Activated CD4-positive, alpha-beta T cell treated with anti-CD3 and anti-CD28 coated beads, Interleukin-2, amount 50 U/mL, for 1 hour (primary cell): ENCODE measurements at places on chromosomes 4 and X.
A peak's percentile ranks its signal among the peaks of the same experiment; 100 is the strongest.

GRCh38 chrX:39519566-39520301 is 578.0 kb downstream of the BCOR start:
- no peak for DNase-seq

- DNase-seq, result no peak
Observed at GRCh38 chr4:176792326-176793059, at the start of gene VEGFC. Gene VEGFC, minus strand, starts transcription at chr4:176792922. Its CDS starts 611 bp downstream, at chr4:176792311.

DNA sequence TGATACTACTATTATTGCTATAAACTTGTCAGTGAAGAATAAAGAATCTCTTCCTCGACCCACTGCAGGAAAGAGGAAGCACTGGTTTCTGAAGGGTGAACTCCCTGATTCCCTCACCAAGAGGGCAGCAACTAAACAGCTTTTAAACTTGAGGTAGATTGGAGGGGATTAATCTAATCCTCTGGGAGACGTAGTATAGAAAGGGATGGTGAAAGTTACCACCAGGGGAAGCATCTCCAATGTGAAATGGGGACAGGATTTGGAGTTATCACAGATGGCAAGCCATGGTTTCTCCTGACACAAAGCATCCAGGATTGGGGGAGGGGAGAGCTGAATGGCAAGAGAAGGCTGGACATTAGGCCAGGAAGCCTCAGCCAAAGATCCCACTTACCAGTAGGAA is 62.7 kb upstream of the PTPN13 start:
- DNase-seq, result no peak

- no peak for DNase-seq
Observed at GRCh38 chrX:155968326-155968661, 29.2 kb upstream of the IL9R start.

GRCh38 chrX:46036508-46036907 is 508.7 kb downstream of the ZNF674 start:
- DNase-seq, result no peak

DNA sequence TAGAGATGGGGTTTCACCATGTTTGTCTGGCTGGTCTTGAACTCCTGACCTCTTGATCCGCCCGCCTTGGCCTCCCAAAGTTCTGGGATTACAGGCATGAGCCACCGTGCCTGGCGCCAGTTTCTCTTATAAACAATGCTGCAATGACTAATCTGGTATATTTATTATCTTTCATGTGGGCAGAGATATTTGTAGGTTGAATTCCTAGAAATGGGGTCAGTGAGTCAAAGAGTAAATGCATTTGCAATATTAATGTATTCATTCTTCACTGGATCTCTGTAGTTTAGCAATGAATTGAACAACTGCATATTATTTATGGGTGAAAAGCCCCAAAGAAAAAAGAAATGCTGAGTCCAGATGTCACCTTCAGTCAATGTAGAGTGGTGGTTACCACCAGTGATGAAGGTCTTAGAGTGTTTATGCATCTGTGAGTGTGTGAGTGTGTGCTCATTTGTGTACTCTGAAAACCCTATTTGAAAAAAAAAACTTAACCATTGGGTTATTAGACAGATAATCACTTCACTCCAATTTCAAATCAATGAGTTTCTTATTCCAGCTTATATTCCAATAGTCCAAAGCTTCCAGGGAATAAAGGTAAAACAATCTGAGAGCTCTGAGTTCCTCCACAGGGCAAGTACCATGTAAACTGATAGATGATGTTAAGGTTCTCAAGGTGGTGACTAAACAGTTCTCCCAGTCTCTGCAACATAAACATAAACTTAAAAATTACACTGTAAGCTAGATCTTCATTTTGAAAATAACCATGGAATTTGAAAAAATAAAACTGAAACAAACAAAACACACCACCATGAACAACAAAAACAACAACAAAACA is 22.6 kb upstream of the CD38 start:
- DNase-seq, result peak; percentile 26

GRCh38 chrX:37847733-37848197 is 394 bp upstream of the DYNLT3 start:
- no peak for DNase-seq

GRCh38 chr4:44210750-44211149 is 237.9 kb downstream of the KCTD8 start:
- DNase-seq, result no peak

DNA sequence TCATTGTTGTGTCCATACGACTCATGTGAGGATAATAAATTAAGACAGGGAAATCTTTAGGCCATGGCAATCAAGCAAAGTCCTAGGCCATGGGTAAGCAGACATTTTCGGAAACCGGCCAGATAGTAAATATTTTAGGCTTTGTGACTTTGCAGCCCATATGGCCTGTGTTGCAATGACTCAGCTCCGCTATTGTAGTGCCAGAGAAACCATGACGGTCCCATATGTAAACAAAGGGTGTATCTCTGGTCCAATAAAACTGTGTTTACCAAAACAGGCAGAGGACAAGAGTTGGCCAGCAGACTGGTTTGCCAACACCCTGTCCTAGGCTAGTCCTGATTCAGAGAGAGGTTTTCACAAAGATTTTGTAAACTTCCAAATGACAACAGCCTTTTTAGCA is 5.0 kb downstream of the FAM114A1 start:
- no peak for DNase-seq
